ENCODE measurements at places on chromosomes 2 and 18.
A peak's percentile ranks its signal among the peaks of the same experiment; 100 is the strongest.

GRCh38 chr2:153543635-153544071, 65.1 kb upstream of the RPRM start:
- no peak for DNase-seq

DNA sequence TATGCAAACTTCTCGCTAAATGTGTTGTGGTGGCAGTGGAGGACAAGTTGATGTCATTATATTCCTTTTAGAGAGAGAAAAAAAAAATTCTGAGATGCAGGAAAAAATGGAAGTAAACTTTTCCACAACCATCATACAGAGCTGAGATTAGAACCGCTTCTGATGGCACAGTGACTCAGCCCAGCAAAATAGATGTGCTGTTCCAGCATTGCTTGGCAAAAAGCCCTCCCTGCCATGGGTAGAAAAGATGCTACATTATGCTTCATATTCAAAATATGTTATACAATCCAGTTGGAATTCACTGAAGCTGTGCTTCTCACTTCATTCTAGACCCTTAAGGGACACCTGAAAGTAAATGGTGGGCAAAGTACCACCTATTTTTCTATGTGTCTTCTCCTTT, 1047.6 kb upstream of the FANCL start:
- no peak for DNase-seq

- no peak for DNase-seq
These were observed 246.1 kb upstream of the TNP1 start for GRCh38 chr2:217105733-217106649.

DNA sequence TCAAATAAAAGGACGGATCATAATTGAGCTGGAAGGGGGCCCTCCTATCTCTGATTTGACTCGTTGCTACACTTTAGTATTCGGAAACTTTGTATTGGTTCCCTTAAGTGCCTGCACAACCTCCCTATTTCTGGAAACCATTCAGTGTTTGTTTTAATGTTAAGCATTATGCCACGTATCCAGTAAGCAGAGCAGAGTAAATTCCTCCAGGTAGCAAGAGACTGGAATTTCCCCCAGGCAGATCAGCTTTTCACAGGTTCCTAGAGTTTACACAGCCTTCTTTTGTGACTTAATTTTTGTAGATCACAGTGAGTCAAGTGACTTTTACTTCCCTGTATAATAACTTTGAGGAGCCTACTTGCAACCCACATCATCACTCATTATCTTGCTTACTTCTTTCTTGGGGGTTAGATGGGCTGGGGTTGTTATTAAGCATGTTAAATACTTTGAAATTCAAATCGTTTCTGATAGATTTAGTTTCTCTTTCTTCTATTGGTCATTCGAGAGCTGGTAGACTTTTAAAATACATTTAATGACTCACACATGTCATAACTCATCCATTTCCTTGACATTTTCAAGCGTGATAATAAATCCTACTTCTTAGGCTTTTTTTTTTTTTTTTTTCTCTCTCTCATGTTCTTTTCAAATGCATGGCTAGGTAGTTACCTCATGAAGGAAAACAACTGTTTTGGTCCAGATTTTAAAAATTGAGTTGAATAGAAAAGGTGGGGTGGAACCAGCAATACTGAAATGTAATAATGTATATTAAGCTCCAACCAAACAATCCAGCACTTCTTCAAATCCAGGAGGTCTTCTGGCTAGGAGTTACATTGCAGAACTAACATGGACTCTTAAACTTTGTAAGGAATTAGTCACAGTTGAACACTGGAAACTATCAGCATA, 219.3 kb downstream of the NEDD4L start:
- no peak for DNase-seq

DNA sequence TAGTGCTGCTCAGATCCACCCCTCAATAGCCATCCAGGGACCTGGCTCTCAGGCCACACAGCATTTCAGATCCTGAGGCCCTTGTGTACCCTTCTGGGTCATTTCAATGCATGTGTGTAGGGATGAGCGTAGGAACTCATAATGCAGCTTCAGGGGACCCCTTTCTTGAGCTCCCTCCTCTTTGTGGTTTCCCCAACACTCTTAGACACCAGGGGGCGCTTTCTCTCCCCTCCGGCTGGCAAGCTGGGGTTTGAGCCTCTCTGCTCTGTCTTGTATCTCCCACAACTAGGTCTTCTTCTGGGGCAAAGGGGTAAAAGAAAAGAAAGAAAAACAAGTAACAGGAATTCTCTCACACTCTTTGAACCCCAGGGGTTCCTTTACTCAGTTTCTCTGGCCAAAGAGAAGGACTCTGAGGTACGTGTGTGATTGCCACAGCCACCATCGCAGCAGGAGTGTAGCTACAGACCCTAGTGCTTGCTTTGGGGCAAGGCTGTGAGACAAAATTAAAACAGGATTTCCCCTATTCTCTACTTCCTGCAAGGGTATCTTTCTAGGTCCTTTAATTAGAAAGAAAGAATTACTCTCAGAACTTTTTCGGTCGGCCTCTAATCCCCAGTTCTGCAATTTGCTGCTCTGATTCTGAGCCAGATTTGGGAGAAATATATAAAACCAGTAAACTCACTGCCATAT, 38.0 kb downstream of the CABYR start:
- DNase-seq = no peak

DNA sequence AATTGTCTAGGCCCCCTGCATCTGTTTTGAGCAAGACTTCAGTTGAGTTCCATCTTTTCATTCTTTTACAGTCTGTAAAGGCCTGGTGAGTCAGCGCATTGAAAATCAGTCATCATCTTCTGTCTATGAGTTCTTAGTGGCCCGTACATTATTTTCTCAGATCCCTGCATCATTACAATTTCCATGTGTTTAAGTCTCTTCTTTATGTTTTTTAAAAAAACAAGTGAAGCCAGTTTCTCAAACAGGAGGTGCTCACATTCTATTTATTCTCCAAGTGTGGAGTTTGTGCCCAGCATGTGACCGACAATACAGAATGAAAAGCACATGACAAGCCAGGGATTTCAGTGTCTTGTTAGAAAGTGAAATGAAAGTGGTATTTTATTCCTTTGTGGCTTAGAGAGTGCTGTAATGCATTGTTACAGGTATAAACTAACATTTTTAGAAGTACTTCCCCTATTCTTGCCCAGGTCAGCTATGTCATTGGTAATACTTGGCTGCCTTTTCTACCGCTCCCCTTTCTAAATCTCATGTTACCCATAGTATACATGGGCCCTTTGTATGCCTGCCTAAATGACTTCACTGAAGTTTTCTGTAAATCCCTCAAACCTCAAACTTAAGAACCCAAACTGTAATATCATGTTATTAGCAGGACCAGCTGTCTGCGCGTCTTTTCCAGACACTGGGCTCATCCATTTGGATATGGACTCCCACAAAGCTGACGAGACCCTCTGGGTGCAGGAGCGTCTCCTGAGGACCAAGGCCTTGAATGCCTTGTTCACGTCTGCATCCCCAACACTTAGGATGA, 67.6 kb downstream of the FEZ2 start:
- DNase-seq = no peak

- DNase-seq = no peak
These were observed 413.7 kb upstream of the RGPD4 start for GRCh38 chr2:107412981-107413380.

GRCh38 chr2:74008761-74009395, 24.2 kb downstream of the TET3 start:
- DNase-seq = no peak

DNA sequence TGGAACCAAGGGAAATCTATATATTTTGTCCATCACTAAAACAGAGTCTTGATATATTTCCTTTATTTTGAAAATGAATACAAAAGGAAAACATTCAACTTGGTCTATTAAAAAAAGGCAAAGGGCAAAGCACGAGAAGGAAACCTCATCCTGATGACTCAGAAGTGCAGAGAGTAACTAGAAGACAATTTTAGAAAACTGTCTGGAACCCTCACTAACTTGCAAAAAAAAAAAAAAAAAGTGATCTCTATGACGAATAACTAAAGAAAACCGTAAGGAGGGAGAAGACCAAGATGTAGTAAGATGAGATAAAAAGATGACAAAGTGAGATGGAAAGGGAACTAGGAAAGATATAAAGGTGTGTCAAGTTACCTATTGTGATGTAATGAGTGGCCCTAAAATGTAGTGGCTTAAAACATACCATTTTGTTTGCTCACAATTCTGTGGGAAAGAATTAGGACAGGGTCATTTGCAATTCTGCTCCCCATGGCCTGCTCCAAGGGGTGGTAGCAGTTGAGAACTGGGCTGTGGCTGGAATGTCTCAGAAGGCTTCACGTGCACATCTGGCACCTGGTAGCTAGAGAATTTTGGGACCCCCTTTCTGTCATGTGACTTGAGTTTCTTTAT, 303.0 kb downstream of the DYSF start:
- no peak for DNase-seq

DNA sequence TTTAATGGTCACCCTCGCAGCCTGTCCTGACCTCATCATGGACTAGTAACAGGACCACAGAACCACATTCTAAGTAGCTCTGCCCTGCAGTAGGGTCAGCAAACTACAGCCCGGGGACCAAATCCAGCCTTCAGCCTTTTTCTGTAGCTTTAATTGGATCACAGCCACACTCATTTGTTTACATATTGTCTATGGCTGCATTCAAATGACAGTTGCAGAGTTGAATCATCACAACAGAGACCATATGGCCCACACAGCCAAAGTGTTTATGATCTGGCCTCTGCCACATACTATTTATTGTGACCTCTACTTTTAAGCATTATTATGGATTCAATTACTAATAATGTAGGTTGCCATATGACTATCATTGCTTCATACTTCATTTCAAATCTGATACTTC, 47.7 kb downstream of the MAP3K19 start:
- DNase-seq = no peak

GRCh38 chr18:54263904-54264336, 5.4 kb upstream of the POLI start:
- DNase-seq = no peak

DNA sequence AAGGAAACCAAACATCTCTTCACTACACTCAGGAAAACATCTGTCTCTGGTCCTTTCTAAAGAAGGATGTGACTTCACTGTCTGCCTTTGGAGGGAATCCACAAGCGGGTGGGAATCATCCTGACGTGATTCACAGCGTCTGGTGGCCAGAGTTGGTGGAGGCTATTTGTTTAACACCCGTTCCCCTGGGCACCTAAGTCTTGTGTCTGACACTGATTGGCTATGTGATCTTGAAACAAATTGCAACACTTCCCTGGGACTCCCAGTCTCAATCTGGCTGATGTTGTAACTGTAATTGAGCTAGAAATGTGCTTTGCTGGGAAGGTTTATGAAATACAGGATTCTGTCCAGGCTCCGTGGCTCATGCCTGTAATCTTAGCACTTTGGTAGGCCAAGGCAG, 28.8 kb upstream of the SIX3 start:
- DNase-seq = no peak

DNA sequence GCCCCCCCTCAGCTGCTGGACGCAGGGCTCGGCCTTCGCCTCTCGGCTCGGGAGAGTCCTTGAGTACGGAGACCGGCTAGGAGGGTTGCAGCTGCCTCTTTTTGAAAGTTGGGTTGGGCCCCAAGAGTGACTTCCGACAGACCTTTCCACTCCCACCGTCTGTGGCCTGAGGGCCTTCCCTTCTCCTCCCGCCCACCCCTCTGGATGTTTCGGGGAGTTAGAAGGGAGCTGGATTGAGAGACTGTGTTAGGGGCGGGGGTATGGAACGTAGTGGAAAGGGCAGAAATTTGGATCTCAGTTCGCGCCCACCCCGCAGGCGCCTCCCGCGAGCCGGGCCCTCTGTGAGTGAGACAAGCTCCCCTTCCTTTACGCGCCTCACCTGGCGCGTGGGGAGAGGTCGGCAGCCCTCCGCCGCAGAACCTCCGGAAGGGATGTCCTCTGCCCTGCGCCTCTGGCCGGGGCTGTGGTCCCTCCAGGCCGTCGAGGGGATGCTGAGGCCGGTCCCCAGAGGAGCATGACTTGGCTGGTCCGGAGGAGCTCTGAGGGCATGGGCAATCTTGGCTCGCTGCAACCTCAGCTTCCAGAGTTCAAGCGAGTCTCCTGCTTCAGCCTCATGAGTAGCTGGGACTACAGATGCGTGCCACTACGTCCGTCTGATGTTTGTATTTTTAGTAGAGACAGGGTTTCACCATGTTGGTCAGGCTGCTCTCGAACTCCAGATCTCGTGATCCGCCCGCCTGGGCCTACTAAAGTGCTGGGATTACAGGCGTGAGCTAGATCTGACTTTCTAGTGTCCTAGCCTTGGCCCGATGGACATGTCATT, 15.9 kb downstream of the C2orf74 start:
- DNase-seq = peak; percentile 8
